NCI-H2171 treated with DMSO at 0.1 percent for 48 hours (cell line): ENCODE measurements at places on chromosomes 2 and 18.

DNA sequence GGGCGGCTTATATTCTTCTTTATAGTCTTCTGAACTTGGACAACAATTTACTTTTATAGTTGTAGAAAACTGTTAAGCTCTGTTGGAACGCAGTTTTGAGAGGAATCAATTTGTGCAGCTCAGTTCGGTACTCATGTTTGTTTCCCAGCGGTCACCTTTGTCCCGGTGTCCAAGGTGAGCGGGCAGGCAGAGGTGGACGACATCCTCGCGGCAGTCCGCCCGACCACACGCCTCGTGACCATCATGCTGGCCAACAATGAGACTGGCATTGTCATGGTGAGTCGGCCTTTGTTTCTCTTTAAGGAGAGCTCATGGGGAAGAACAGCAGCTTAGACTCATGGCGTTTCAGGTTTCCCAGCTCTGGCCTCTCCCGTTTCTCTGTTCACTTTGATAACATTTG, 18.6 kb upstream of the ESPNL start:
- no peak for DNase-seq

GRCh38 chr2:113977660-113978523, 88.0 kb downstream of the ACTR3 start:
- peak; percentile 88 for DNase-seq

GRCh38 chr2:60837123-60837522, 44.3 kb upstream of the REL start:
- no peak for DNase-seq

DNA sequence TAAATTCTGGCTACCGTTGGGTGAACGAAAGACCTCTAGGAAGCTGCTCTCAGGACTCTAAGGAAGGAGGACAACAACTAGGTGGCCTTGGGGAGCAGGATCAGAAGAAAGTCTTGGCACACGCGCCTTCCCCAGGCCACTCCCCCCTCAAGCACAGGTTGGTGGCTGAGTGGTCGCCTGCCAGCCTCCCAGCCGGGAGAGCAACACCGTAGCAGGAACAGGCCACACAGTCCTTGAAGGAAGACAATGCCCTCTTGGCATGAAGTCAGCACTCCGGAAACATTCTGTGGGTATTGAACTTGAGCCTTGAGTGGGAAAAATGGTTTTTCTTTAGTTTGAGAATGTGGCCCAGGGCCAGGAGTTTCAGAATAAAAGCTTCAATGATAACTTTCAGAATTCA, 87.4 kb upstream of the AGAP1 start:
- no peak for DNase-seq

DNA sequence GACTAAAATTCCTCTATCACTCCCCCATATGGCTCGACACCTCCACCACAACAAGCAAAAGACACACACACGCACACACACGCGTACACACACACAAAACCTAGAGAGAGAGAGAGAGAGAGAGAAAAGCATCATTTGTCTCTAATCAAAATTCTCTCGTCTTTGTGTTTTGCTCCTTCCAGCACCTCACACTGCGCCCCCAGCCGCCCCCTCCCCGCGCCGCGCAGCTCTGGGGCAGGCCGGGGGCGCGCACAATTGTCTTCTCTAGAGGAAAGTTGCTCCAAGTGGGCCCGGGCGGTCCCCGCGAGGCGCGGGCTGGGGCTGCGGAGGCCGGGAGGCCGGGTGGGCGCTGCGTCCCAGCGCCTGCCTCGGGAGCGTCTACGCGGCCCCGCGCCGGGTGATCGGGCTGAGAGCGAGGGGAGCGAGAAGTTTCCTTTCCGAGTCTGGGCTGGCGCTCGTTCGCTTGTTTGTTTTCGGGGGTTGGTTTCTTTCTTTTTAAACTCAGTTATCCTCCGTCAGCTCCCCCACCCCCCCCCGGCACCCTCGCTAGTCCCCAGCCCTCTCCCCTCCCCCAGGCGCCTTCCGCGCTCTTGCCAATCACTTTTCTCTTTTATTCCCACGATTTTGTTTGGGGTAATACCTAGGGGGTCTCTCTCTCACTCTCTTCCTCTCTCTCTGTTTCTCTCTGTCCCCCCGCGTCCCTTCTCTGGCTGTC, 4.1 kb downstream of the ZEB2 start:
- DNase-seq, result peak; percentile 59

GRCh38 chr2:98921062-98921461, 15.0 kb downstream of the CRACDL start:
- no peak for DNase-seq

GRCh38 chr18:68707646-68708045, 7.3 kb downstream of the TMX3 start:
- DNase-seq, result no peak

GRCh38 chr2:72893594-72894319, 6.5 kb downstream of the SPR start:
- DNase-seq, result peak; percentile 71

- peak; percentile 49 for DNase-seq
Observed at GRCh38 chr2:176637486-176638166, 368.4 kb downstream of the MTX2 start.

- DNase-seq, result no peak
Observed at GRCh38 chr2:114218383-114218782, 224.1 kb upstream of the DPP10 start.

GRCh38 chr2:134097740-134098139, 156.1 kb upstream of the MGAT5 start:
- no peak for DNase-seq

- no peak for DNase-seq
Observed at GRCh38 chr2:99187011-99187410, 6.0 kb downstream of the MRPL30 start.

GRCh38 chr2:8549942-8550341, 131.9 kb upstream of the ID2 start:
- DNase-seq, result no peak

DNA sequence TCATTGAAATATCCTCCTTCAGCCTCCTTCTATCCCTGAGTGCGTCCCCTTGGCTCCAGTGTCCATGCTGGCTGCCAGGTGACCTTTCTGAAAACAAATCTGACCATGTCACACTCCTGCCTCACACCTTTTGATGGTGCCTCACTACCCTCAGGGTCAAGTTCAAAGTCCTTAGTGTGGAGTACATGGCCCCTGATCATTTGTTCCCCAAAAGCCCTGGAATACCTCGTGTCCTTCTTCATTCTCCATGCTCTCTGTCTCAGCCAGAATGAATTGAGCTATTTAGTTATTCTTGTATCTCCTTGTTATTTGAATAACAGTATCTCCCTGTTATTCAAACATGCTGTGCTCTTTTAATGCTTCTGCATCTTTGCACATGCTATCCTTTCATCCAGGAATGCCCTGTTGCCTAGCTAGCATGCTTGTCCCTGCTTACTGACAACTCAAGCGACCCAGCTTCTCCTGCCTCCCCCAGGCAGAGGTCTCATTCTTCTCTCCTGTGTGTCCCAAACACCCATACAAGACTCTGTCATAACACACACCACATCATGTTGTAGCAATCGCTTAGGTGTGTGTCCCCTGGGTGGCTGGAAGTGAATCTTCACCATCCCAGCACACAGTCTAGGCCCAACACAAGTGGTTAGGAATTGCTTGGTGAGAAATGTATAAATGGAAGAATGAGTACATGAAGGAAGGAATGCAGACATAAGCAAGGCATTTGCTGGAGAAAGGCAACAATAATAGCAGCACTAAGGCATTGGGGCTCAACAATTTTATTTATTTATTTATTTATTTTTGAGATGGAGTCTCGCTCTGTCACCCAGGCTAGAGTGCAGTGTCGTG, 144.0 kb downstream of the DDX1 start:
- DNase-seq, result no peak

GRCh38 chr18:25962176-25962575, 128.2 kb downstream of the SS18 start:
- DNase-seq, result peak; percentile 9

- DNase-seq, result no peak
Observed at GRCh38 chr18:4144201-4144600, 310.9 kb downstream of the DLGAP1 start.

- no peak for DNase-seq
Observed at GRCh38 chr2:5539282-5540165, 152.7 kb upstream of the SOX11 start.

DNA sequence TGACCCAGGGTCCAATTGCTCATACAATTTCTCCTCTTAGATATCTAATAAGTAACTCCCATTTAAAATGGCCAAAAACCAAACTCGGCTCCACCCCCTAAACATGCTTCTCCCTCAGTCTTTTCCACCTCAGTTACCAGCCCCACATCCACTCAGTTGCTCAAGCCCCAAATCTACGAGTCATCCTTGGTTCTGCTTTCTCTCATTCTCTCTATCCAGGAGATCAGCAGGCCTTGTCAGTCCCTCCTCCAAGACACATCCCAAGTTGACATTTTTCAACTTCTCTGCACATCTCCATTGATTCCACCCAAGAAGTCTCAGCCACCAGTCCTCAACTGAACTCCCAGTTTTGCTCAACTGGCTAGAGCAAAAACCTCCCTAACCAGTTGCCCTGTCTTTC, 40.5 kb upstream of the RTN4 start:
- no peak for DNase-seq

DNA sequence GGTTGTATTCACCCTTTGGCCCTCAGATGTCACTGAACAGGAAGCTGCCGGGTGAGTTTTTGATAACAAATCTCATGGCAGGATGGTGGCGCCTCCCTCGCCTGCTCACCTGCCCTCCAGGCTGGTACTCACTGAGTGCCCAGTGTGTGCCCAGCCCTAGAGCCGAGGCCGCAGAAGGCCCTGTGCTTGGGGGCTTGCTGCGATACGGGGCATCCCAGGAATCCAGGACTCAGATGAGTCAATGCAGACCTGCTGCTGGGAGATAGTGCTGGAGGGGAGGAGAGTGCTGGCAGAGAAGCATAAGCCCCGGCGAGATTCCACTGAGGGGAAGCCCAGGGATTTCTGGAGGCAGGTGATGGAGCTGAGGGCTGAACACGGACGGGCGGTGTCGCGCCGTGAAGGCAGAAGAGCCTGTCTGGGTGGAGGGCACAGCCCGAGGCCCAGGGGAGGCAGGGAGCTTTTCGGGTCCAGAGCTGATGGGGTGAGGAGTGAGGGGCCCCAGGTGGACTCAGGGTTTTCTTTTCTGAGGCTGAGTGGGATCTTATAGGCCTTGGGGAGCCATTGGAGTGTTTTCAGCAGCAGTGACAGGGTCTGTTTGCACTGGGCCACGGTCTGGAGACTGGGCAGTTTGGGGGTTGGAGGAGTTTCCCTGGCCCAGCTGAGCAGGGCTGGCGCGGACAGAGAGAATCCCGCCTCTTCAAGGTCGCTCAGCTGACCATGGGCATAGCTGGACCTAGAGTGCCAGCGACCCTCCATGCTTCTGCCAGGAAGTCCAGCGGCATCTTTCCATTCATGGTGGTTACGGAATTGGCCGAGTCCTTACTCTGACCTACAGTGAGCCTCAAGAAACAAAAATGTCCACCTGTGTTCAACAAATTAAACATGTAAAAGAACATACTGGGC, 35.5 kb downstream of the LDLRAD4 start:
- no peak for DNase-seq

- no peak for DNase-seq
Observed at GRCh38 chr18:48422947-48423378, 13.8 kb upstream of the ZBTB7C start.

- no peak for DNase-seq
Observed at GRCh38 chr2:142944721-142945120, 67.3 kb downstream of the KYNU start.

- DNase-seq, result no peak
Observed at GRCh38 chr2:96734880-96735583, 4.8 kb downstream of the LMAN2L start.

- no peak for DNase-seq
Observed at GRCh38 chr2:30148850-30149249, 2.0 kb downstream of the YPEL5 start.

GRCh38 chr2:241774419-241775222, 2.0 kb upstream of the GAL3ST2 start:
- DNase-seq, result peak; percentile 57

DNA sequence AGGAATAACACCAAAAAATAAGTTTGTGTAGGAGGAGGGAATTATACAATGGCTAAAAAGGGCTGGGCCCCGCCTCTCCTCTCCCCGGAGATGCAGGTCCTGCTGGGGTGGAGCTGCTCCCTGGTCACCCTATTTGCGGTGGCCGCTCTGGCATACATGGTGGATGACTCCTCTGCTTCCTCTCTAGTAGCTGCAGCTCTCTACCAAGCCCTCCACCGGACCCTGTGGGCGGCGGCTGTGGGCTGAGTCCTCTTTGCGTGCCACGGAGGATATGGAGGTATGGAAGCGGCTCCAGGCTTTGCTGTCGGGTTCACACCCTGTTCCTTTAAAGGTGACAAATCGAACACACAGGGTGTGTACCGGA, 77.1 kb upstream of the SEC11C start:
- DNase-seq, result no peak

DNA sequence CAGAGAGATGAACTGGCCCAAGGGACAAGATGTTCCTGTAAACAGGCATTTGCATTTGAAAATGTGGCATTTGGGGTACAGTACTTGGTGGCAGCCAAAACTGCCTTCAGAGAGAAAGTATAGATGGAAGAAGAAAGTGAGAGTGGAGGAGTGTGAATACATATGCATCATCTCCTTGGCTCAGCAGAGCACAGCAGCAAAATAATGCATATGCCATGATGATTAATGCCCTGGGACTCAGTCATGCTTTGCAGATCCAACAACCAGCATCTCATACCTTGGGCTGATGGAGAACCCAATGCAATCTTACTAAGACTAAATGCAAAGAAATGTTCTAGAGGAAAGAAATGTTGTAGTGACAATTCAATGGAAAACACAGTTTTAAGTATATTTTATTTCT, 29.7 kb upstream of the CYTIP start:
- DNase-seq, result no peak

GRCh38 chr2:195319548-195320412, 337.2 kb upstream of the SLC39A10 start:
- no peak for DNase-seq

DNA sequence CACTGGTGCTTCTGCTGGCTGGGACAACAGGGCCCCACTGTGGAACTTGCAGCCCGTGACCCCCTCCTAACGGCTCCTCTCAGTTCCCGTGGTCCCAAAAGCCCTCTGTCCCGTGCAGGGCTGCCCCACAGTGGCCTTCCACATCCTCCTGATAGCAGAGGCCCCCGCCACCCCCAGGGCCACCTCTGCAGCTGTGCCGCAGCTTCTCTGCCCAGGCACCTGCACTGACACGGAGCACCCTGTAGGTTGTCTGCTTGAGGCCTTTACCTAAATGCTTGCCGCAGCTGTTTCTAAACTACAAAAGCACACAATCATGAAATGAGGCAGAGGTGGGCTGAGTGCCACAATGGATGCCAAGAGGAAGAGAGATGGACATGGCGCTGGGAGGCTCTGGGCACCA, 13.5 kb upstream of the GRHL1 start:
- DNase-seq, result no peak
